ENCODE measurements at places on chromosomes 12 and 14.

GRCh38 chr12:96719660-96720362 is 187.2 kb upstream of the NEDD1 start:
- peak; percentile 19 for DNase-seq

GRCh38 chr12:131643631-131644452 is 67.0 kb upstream of the SFSWAP start:
- no peak for DNase-seq

DNA sequence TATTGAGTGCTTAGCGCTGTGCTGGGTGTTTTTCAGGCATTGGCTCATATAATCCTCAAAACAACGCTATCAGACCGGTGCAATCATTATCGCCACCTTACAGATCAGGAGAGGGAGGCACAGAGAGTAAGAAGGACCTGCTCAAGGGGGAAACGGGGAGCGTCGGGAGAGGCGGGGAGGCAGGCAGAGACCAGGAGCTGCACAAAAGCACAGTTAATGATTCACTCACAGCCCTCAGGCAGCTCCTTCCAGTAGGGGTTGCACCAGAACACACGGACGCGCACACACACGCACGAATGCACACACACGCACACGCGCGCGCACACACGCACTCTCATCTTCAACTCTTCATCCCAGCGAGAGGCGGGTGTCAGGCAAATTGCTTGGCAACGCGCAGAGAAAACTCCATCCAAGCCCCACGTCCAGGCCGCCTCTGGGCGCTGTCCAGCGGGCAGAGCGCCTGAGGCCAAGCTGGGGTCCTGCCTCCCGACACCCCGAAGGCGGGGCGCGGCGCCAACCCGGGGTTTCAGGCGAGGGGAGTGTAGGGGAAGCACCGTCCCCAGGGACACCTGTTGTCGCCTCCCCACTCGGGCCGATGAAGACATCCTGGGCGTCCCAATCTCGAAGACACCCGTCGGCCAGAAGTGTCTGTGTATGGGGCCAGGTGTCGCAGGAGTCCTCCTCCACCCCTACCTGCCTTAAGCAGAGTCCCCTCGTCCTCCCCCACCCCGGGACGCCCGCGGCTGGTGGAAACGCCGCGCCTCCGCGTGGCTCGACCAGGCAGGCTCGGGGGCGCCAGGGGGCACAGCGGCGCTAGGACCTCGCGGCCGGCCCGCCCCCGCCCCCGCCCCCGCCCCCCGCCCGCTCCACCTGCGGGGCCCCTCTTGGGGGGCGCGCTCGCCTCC is 35.5 kb upstream of the STON2 start:
- peak; percentile 41 for DNase-seq

- no peak for DNase-seq
Measured at GRCh38 chr12:46569826-46570439, 197.4 kb upstream of the SLC38A2 start.

- DNase-seq = peak; percentile 60
Measured at GRCh38 chr12:114684098-114684869, at the start of gene TBX3. TBX3 (minus strand) TSS chr12:114684175; CDS start chr12:114683200, 975 bp downstream.

DNA sequence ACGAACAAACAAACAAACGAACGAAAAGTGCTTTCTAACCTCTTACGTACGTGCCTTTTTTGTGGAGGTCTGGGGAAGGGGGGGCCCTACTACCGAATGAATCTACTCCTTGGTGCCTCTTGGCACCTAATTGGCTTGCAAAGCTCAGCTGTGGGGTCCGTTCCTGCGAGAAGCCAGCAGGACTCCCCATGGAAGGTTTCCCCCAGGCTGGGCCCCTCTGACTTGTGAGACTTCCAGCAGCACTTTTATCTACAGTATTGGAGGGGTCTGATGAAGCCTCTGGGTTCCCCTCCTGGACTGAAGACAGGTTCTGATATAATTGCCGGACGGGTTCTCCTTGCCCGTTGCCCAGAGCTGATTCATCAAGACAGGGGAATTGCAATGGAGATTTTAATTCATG is 1.2 kb upstream of the TMEM106C start:
- no peak for DNase-seq

GRCh38 chr12:71865757-71866536 is 26.4 kb downstream of the TBC1D15 start:
- no peak for DNase-seq
